ENCODE measurements at places on chromosomes 16 and 17.

- no peak for DNase-seq
Observed at GRCh38 chr16:60704726-60705125, 1331.5 kb downstream of the CDH8 start.

- no peak for DNase-seq
Observed at GRCh38 chr16:30085247-30085646, 6.5 kb downstream of the TBX6 start.

- no peak for DNase-seq
Observed at GRCh38 chr16:27718201-27719105, 168.5 kb downstream of the KATNIP start.

- peak; percentile 68 for DNase-seq
Observed at GRCh38 chr17:74493331-74493833, 26.9 kb downstream of the CD300A start.
